ENCODE measurements at places on chromosomes 7 and 10. TPM values are rescaled to one million over a fixed set of nuclear protein-coding genes. Genes with fewer than 3 reads are reported as not detected.

The AUTS2 gene
- total RNA-seq, result 18.6 TPM

The CC2D2B gene
- 0.86 TPM for total RNA-seq

The ARHGAP22 gene
- 0.53 TPM for total RNA-seq

DNA sequence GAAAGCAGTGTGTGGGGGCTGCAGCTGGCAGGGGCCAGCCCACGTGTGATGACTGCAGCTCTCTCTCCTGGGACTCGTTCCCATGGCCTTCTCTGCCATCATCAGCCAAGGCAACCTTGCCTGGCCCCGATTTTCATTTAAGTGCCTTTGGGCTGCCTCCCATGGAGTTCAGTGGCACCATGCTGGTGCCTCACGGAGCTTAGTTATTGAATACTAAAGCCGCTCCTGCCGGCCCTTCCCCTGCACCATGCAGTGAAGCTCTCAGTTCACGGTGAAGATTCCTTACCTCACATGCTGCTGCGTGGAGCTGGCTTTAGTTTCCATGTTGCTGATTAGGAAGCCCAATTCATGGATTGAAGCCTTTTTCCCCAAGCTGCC is 141.5 kb upstream of the EEPD1 start:
- no peak for DNase-seq

- no peak for DNase-seq
These were observed 52.6 kb upstream of the SMNDC1 start for GRCh38 chr10:110357252-110357780.

GRCh38 chr10:4058514-4059029 is 273.6 kb upstream of the KLF6 start:
- DNase-seq, result no peak

GRCh38 chr7:96931891-96932290 is 73.5 kb upstream of the DLX6 start:
- no peak for DNase-seq

DNA sequence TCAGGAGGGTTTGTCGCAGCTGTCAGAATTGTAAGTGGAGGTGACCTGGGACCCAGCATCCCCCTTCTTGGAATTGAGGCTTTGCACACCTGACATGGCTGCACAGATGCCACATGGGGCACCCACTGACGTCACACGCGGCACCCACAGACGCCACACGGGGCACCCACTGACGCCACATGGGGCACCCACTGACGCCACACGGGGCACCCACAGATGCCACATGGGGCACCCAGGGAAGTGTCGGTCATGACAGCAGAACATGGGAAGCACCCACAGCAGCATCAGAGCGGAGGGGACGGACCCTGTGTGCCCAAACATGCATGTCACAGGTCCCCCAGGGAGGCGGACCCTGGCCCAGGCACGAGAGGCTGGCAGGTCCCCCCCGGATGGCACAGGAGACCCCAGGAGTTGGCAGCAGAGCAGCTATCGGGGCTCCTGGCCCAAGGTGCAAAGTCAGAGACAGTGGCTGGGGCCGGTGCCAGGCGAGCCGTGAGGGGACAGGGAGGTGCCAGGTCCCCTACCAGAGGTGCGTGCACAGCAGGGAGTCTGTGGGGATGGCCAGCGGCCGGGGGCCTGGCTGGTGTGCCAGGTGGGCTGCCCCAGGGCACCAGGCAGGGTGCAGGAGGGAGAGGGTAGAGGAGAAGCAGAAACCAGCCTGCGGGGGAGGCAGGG is 21.1 kb downstream of the KNDC1 start:
- peak; percentile 47 for DNase-seq

DNA sequence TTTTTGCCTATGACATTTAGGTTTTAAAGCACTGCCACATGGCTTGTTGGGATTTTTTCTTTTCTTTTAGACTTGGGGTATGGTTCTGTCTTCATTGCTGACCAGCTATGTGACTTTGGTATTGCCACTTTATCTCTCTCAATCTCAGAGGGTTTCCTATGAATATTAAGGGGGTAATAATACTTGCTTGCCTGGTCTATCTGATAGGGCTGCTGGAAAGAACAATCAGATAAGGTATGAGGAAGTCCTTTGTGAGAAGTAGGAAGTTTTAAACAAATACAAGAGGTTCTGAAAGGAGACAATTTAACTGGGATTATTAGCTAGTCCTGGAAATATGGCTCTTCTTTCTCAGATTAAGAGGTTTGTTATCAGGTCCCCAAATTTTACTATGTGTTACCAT is 80.8 kb downstream of the ZNF92 start:
- DNase-seq, result no peak

DNA sequence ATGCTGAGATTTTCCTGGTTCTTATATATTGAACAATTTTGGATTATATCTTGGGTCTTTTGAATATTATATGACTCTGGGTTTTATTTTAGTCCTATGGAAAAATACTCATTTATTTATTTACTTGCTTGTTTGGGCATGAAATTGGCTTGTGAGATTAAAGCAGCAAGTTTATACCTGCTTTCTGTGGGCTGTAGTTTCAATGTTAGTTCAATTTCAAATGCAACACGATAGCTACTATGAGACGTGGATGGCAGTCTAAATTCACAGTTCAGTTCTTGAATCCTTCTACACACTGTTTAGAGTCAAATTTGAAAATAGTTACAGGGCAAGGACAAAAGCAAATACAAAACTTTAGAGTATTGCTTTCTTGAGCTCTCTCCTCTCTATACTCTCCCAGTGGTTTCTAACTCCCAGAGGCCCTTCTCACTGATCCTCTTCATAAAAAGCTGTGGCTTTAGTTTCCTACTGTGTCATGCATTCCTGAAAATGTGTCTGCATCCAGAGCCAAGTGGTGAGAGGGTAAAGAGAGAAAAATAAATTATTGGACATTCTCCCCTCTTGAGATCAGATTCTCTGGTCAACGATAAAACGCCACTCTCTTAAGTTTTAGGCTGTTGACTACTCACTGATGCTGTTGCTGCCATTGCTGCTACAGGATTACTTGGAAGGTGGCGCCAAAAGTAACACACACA is 34.4 kb downstream of the POLR1F start:
- no peak for DNase-seq

GRCh38 chr10:132679217-132679595 is 106.7 kb downstream of the NKX6-2 start:
- peak; percentile 5 for DNase-seq

- DNase-seq, result no peak
These were observed 23.4 kb upstream of the FXYD4 start for GRCh38 chr10:43347997-43348396.

All from right lobe of liver (tissue), 6 donors.